Right ventricle myocardium superior (tissue), 1 donor: ENCODE measurements at places on chromosomes 3 and 15.

- no peak for DNase-seq
Observed at GRCh38 chr3:47847260-47847659, 44.3 kb downstream of the DHX30 start.

DNA sequence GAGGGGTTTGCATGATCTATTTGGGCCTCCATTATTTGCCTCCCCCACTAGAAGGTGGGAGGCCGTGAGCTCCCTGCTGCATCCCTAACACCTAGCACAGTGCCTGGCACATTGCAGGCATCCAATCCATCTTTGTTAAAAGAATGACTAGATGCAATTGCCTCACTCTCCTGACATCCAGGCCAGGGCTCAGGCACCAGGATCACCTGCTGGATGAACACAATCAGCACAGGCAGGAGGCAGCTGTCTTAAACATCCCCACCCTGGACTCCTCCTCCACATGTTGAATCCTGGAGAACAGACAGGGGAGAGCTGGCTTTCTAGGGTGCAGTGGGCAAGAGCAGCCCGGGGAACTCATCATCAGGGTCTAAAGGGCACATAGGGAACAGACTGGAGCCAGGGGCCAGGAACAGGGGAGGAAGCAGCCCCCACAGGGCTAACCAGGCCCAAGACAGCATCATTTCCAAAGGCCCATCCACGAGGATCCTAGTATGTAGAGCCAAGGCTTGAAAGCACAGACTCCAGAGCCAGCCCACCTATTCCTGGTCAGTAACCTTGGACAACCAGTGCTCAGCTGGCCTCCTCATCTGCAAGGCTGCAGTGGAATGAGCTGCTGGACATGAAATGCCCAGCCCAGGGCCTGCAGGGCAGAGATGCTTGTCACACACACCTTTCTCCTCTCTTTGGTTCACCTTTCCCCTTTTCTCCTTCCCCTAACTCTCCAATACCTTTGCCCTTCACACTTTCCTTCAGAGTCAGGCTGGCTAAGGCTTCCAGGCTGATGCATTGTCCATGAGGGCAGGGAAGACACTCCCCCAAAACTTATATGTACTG lies 254.4 kb upstream of the TLE3 start:
- no peak for DNase-seq

- DNase-seq, result no peak
Observed at GRCh38 chr15:66578286-66578875, 12.6 kb upstream of the LCTL start.

DNA sequence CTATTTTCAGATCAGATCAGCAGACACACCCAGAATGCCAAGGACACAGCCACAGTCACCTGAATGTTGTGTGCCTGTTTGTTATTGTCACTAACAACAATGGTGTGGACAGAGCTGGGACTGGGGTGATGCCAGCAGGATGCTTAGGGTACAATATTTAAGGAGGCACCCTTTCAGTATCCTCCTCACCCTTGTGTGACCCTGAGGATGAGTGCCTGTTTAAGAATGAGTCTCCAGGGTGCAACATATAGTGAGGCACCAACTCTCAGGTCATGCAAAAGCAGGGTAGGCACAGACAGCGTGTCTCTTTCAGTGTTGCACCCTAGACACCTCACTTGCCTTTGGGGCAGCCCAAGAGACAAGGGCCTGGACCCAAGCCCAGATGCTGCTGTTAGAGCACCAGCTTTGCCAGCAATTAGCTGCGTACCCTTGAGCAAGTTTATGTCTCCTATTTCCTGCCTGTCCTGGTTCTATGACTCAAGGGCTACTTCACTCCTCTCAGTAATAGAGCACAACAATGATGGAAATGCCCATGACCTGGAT lies 122.6 kb downstream of the AQP9 start:
- peak; percentile 76 for DNase-seq

- DNase-seq, result no peak
Observed at GRCh38 chr3:139121513-139122220, 77.0 kb upstream of the PRR23C start.
